ENCODE measurements at places on chromosomes 11 and 22.

GRCh38 chr22:26436903-26437515, 7.9 kb downstream of the ASPHD2 start:
- no peak for DNase-seq

DNA sequence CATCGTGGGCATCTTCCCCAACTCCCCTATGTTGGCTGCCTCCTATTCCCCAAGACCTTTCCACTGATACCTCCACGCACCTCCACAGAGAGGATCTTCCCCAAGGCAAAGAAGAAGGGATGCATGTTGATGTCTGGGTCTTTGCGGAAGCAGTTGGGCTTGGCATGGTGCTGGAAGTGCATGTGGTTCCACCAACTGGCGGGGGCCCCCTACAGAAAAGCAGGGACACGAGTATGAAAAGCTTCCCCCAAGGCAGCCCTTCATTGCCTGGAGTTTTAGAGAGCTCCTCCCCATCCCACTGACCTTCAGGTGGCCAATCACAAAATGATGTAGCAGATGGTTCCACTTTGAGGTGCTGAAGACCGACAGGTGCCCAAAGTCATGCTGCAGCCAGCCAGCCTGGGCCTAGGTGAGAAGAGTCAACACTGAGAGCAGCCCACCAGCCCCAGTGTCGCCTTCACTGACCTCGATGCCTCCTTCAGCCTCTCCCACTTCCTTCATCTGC, 6.1 kb downstream of the FADS1 start:
- DNase-seq, result no peak

DNA sequence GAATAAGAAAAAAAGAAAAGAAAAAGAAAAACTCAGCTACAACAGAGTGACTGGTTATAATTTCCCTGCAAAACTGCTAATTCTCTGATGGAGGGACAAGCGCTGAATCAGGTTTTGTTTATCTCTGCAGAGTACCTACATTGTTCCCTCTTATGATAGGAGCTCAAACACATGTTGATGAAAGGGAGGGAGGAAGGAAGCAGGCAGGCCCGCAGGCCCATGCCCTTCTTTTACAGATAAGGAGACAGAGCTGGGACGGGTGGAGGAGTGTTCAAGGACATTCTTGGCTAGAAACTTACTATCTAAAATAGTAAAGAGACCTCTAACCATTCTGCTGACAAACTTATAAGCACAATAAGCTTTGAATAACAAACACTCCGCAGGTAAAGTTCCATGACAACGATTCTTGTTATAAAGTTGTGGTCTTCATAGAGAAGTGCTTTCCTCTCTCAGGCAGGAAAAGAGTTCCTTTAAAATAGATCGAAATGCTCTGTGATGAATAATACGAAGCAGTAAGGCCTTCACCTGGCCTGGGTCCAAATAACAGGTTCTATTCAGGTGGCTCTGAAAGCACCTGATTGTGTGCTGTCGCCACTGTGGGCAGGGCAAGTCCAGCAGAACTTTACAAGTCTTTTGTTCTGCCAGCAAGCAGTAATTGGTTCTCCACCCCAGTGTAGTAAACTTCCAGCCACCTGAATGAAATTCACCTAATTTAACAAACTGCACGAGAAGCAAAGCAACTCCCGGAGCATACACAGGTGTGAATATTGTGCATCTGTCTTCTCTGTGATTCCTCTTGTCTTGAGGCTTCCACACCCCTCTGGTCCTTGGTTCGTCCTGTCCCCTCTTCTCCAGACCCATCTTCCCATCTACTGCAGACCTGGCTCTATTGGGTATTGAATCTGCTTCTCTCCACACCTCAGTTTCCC, 15.3 kb upstream of the MICAL2 start:
- no peak for DNase-seq

- DNase-seq, result no peak
Measured at GRCh38 chr11:112786886-112787530, 174.2 kb upstream of the NCAM1 start.

- DNase-seq, result no peak
Measured at GRCh38 chr11:68581439-68581838, 102.9 kb upstream of the GAL start.

DNA sequence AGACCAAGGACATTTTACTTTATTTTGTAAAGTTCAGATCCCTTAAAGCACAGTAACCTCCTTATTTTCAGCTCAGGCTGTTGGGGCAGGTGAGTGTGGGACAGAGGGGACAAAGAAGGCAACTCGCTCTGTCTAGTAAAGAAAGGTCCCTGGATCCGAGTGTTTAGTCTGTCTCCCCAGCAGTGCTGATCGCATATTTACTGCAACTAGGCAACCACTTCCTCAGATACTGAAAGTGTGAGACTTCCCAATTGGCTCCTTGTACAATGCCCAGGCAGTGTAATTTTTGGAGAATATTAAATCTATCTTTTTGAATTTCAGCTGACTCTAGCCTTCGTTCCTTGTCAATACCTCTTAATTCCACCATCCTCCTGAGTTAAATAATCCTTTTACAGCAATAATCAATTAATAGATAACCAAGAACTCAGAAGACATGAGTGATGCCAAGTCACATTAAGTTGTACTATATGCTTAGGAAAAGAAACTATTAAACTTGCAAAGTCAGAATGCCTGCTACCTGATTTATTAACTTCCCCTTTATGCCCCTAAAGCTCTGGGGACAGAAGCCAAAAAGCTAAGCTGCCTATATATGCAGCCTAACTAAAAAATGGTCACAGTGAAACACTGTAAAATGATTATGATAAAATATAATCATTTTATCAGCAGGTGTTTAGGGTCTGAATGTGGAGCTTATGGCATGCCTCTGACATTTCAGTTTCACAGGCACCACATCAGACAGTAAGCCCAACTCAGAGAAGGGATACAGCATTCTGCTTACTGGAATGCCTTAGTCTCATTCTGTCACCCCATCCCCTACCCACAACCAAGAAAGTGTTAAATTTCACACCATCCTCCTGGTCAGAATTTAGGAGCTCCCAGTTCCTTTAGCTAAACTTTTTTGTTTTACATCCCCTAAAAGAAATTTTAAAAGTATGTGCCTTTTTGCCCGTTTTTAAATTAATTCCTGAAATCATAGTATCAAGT, 138.7 kb downstream of the TRIM44 start:
- DNase-seq, result no peak
